NCI-H2227 treated with DMSO at 0.1 percent for 48 hours (cell line): ENCODE measurements at places on chromosomes 13 and 19.
A peak's percentile ranks its signal among the peaks of the same experiment; 100 is the strongest.

DNA sequence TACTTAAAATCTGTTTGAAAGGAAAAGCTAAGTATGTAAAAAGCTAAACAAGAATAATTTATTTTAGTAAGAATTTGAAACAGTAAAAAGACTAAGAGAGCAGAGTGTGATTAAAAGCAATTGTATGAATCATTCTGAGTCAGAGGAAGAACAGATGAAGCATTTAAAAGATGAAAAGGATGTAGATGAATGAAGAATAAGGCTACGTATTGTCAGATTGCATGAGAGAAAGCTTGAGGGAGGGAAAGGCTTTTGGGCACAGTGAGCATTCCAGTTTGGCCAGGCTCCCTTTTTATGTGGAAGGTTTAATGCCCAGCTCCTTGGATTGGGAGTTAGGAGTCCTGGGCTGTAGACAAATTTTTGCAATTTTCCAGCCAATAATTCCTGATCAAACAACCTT, 117.7 kb downstream of the FREM2 start:
- DNase-seq = no peak

GRCh38 chr19:49631014-49631588, 8.8 kb downstream of the RRAS start:
- DNase-seq = no peak

- DNase-seq = no peak
Observed at GRCh38 chr13:93926425-93926824, 553.1 kb downstream of the DCT start.

- DNase-seq = no peak
Observed at GRCh38 chr13:100542826-100543156, 45.8 kb downstream of the GGACT start.

DNA sequence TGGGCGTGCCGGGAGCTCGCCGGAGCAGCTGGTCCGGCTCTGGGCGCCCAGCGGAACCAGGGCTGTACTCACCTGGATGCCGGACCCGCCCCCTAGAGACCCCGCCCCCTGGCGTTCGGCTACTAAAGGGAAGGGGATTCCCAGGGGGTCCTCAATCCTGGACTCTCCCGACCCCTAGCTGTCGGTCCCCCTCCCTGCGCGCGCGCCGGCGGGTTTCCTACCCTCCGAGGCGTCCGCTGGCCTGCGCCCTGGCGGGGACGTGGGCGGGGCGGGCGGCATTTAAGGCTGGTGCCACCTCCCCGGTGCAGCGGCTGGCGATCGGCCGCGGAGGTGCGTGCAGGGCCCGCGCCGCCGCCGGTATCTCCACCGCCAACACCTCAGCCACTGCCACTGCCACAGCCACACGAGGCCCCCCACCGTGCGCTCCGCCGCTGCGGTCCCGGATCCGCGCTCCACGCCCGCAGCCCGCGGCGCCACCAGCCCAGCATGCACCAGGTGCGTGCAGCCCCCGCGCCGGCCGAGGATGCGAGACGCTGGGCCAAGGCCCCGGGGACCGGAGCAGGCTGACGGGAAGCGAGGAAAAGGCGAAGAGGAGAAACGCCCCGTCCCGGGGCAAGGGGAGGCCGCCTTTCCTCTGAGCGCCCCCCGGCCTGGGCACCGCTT, at the start of gene ATP12A:
Gene ATP12A (plus strand): TSS at position 151 of the 663 bp plus-strand sequence. CDS start 336 bp downstream, at position 487.
- no peak for DNase-seq

- no peak for DNase-seq
Observed at GRCh38 chr13:98976941-98977340, 923 bp downstream of the DOCK9 start.

DNA sequence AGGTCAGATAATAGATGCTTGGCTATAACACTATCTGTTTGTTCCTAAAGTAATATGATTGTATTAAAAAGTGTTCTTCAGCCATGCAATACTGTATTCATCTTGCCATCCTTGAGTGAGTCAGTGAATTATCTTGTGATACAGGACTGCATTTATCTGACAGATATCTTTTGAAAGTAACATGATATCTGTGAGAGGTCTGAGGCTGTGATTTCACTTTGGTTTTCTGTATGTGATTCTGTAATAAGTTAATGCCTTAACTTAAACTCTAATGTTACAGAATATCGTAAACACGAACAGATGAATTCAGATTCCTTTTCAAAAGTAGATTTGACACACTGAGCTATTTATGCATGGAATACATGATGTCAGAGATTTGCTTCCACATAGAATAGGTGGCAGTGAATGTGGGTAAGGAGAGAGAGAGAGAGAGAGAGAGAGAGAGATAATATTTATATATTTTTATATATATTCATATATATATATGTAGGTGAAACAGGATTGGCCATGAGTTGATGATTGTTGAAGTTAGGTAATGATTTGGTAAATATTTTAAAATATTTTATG, 97.9 kb upstream of the RNF113B start:
- DNase-seq = no peak

GRCh38 chr13:47067306-47067705, 170.5 kb upstream of the HTR2A start:
- no peak for DNase-seq

DNA sequence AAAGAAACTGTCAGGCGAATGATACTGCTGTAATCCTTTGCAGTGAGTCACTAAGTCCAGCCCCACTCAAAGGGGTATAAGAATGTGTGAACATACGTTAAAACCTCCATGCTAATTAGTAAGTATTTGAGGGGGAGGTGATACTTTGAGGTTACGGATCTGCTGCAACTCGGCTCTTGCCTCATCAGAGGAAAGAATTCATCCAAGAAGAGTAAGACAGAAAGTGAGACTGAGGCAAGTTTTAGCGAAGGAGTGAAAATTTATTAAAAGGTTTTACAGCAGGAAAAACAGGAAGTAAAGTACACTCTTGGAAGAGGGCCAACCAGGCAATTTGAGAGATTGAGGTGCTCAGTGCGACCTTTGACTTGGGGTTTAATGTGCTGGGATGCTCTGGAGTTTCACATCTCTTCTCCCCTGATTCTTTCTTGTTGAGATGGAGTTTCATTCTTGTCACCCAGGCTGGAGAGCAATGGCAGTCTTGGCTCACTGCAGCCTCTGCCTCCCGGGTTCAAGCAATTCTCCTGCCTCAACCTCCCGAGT, 9.8 kb downstream of the CLEC4M start:
- DNase-seq = no peak

DNA sequence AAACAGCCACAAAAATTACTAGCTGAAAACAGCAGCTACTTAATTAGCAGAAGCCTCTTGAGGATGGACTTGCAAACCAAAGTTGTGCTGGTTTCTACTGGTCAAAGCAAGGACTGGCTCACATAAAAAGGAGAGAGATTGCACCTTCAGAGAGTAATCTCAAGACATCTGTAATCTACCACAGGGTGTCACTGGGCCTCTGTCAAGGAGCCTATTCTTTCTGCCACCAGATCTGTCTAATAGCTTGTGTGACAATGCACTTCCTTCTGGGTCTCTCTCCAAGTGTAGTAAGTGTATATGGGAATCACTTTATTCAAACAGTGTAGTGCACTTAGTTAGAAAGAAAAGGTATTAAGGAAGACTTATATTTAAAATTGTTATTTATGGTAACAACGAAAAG, 24.4 kb upstream of the ZNF561 start:
- DNase-seq = no peak

- DNase-seq = no peak
Observed at GRCh38 chr19:45935267-45935666, 20.7 kb upstream of the NANOS2 start.

DNA sequence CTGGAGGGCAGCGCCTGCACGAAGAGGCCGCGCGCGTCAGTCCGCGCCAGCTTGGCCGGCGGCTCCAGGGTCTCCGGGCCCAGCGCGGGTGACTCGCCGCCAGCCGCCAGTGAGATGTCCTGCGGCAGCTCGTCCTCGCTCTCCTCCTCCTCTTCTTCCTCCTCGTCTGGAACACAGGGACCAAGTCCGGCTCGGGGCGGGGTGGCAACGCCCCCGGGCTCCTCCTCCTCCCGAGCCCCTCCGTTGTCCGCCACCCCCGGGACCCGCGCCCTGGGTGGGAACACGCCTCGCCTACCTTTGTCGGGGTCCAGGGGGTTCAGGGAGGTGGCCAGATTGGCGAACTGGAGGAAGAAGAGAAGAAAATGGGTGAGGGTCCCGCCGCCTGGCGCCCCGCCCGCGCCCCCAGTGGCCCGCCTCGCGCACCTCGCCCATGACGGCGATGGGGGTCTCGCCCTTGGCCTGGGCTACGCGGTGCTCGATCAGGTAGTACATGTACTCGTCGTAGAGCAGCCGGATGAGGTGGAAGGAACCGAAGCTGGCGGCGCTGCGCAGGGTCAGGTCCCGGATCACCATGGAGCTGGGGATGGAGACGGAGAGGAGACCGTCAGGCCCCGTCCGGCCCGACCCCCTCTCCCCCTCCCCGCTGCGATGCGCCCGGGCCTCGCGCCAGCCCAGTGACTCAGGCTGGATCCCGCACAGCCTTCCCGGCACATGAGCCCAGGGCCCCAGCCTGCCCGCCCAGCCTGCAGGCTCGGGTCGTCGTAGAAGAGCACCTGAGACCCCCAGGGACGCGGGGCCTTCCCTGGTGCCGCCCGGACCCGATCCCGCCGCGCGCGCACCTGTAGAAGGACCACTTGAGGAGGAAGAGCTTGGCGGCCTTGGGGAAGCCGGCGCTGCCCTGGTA, 10.6 kb downstream of the DCAF15 start:
- DNase-seq = no peak

- no peak for DNase-seq
Observed at GRCh38 chr19:45767410-45767880, 1.6 kb downstream of the SIX5 start.

DNA sequence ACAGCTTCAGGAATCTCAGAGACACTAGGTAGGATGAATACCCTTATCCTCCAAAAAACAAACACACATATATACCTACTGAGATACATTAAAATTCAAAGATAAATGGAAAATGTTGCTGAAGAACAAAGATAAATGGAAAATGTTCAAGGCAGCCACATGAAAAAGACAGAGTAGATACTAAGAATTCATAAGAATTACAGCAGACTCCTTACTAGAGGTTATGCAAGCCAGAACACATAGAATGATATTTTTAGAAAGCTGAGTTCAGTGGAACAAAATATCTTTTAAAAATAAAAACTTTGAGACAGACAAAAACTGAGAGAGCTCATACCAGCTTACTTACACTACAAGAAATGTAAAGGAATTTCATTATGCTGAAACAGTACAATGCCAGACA, 35.6 kb downstream of the UCHL3 start:
- no peak for DNase-seq

GRCh38 chr13:76822698-76823267, 63.4 kb downstream of the KCTD12 start:
- no peak for DNase-seq

GRCh38 chr13:51066091-51066831, 44.8 kb downstream of the C13orf42 start:
- peak; percentile 1 for DNase-seq

DNA sequence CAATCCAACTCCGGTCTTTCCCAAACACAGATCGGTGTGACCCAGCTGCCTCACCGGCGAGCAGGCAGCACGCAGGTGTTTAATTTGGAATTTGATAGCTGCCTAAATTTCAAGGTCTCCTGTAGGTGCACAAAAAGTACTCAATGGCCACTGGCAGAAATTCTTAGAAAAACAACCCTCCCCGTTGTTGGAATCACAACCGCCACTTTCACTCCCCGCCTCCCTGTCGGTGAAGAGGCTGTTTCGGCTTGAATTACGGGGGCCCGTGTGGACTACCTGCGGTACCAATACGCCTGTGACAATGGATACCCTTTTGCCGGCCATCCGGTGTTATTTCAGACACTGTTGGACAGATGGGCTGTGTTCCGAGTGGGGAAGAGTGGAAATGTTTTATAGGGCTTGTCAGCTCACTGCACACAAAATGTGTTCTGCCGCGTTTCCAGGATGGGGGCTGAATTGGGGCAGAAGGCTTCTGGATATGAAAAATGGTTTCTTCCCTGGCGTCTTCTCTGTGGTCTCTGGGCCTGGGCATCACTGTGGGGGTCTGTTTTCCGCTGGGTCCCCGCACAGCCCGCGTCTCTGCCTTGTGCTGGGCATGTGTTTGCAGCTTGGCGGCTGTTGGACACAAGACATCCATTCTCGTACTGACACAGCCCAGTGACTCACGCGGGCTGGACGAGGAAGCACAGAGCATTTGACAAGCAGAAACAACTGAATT, 45.4 kb downstream of the ZIC5 start:
- DNase-seq = no peak

DNA sequence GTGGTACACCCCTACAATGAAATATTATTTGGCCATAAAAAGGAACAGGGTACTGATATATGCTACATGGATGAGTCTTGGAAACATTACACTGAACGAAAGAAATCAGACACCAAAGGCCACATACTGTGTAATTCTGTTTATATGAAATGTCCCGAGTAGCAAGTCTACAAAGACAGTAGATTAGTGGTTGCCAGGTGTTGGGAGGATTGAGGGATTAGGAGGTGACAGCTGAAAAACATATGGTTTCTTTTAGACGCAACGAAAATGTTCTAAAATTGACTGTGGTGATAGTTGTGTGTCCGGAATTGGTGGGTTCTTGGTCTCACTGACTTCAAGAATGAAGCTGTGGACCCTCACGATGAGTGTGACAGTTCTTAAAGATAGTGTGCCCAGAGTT, 35.1 kb downstream of the IL17D start:
- DNase-seq = no peak

DNA sequence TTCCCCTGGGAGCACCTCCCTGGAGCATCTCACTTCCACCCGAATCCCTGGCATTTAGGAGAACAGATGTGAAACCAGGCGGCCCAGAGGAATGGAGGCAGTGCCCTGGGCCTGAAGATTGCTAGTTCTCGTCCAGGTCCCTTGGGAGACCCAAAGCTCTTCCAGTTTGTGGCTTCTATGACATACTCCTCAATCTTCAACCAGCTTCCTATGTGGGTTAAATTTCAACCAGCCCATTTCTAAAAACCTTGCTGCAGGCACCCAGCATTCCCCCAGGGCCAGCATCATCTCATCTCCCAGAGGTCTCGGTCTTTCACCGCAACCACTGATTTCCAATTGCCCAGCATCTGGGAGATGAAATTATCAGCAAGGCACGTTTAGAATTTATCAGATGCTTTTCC, 46.0 kb upstream of the STK24 start:
- DNase-seq = no peak

DNA sequence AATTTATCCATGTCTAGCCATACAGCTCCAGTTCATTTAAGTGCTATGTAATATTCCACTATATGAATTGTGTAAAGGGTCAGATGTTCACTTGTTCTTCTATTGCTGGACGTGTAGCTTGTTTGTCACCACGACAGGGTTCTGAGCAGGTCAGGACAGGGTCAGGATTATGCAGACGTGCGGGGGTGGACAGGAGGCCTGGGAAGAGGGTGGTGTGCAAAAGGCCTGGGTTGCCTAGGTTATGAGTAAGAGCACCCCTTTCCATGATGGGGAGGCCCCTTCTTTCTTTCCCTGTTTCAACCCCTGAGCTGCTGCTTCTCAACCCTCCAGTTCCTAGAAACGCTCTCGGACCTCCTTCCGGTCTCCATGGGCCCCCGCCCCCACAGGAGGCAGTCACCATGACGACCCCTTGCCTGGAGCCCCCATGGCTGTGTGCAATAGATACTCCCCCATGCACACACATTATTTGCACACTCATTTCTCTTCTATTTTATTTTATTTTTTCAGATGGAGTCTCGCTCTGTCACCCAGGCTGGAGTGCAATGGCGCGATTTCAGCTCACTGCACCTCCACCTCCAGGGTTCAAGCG, 2.0 kb downstream of the EXOC3L2 start:
- no peak for DNase-seq
